Fibroblast of skin of right biceps (primary cell): ENCODE measurements at places on chromosomes 6 and 20.

DNA sequence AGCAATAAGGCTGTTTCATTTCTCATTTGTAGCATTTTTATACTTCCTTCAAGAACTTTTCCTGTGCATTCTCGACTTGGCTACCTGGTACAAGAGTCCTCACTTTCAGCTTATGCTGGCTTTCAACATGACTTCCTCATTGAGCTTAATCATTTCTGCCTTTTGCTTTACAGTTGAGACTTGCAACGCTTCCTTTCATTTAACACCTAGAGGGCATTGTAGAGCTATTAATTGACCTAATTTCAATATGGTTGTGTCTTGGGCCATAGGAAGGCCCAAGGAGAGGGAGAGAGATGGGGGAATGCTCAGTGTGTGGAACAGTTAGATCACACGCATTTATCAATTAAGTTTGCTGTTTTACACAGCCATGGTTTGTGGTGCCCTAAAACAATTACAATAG, 37.2 kb downstream of the SLC22A2 start:
- no peak for DNase-seq

GRCh38 chr6:7960848-7961247, 50.3 kb upstream of the TXNDC5 start:
- no peak for DNase-seq

DNA sequence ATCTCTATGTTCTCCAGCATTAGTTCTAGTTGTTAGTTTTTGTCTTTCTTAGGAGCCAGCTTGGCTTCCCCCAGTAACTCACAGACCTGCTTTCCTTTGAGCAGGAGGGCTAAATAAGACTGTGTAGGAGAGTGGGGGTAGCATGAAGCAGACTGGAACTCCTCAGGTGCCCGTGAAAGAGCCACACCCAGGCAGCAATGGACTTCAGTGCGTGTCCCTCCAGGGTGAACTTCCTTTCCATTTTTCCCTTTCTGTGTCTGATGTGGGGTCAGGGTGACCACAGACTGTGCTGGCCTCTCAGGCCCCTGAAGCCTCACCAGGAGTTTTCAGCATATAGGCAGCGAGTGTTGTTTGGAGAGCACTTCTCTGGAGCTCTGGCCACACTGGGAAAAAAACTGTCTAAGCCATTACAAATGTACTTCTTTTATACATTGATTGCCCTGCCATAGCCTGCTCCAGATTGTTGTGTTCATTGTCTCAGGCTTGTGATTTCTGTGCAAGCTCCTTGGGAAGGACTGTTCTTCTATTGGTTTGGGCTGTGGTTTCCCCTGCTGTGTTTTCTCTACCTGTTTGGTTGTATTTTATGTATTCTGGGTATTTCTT, 55.7 kb downstream of the SH3BGRL2 start:
- DNase-seq, result no peak

DNA sequence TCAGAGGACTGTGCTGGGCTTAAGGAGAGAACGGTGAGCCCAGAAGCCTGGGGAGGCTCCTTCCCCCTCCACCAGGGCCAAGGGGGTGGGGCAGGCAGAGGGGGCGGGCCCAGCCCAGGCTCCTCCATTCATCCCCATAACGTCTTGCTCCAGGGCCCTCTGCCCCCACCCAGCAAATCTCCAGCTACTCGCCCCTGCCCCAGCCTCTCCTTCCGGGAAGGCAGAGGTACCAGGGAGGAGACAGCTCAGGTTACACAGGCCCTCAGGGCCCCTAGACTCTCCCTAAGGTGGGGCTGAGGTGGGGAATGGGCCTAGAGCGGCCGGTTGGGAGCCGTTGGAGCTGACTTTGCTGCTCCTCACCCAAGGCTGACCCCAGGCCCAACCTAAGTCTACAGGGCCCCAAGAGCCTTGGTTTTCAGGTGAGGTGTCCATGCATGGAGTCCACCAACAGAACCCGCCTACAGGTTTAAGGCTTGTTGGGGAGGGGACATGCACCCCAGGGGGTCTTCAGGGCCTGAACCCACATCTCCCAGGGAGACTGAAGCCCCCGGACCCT, 1.2 kb downstream of the LAMA5 start:
- DNase-seq, result no peak

DNA sequence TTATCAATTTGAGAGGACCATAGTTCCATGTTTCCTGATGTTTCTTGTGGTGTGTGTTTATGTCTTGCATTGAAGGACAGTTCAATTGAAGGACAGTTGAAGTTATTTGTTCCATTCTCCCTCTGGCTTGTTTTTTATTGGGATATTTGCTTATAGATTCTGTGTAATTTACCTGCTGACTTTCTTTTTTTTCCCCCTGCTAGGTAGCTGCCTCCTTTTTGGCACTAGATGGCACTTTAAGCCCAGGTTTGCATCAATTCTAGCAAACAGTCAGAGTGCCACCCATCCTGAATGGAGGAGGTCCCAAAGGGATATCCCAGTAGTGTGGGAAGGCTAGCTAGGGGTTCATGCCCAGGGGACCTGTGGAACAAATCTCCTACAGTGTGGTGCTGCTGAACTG, 78.1 kb downstream of the CFAP61 start:
- no peak for DNase-seq

GRCh38 chr6:73577676-73578075, 56.8 kb upstream of the EEF1A1 start:
- no peak for DNase-seq

- DNase-seq, result peak; percentile 40
Observed at GRCh38 chr6:18997375-18997826, 610.3 kb downstream of the RNF144B start.

DNA sequence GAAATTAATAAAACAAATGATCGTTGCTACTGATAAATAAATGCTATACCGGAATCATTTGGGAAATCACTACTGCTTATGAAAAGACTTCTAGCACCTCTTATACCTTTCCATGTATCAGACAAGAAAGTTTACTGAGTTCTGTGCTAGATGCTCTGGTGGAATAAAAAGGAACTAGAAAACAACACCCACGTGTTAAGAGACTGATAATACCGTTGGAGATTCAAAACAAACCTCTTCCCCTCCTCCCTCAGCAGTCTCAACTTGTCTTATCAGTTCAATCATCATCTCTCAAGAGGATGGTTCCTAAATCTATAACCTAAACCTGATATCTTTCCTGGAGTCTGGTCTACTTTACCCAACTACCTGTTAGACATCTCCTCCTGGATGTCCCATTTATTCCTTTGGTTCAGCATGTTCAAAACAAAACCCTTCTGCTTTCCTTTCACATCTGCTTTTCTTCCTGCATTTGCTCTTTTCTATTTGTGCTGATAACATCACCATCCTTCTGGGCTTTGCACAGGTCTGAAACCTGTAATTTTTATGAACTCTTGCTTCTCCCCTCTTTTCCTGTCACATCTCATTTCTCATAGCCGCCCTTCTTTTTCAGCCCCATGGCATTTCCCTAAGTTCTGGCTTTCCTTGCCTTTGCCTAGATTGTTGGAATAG, 122.2 kb downstream of the COL19A1 start:
- no peak for DNase-seq

GRCh38 chr6:69305456-69305855, 491.4 kb downstream of the LMBRD1 start:
- DNase-seq, result no peak

- peak; percentile 87 for DNase-seq
Observed at GRCh38 chr6:118712969-118713368, 61.6 kb upstream of the CEP85L start.

GRCh38 chr6:61203966-61204496, 1082.0 kb downstream of the KHDRBS2 start:
- DNase-seq, result no peak

DNA sequence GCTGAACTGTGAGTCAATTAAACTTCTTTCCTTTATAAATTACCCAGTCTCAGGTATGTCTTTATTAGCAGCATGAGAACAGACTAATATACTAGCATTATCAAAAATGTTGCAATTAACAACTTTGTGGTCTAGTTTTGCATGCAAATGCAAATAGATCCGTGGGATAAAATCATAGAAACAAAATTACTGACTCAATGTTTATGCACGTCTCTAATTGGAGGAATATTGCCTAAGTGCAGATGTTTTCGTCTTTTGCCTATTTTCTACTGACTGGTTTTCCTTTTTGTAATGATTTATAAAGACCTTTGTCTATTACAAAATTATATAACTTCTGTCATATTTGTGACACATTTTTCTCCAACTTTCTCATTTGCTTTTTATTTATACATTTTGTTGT, 51.9 kb downstream of the SYNE1 start:
- DNase-seq, result no peak

GRCh38 chr20:44023515-44024371, 109.1 kb downstream of the TOX2 start:
- no peak for DNase-seq

- peak; percentile 39 for DNase-seq
Observed at GRCh38 chr6:100463630-100464161, 1.0 kb downstream of the SIM1 start.

- DNase-seq, result peak; percentile 12
Observed at GRCh38 chr6:133965817-133966360, 12.9 kb downstream of the TBPL1 start.

GRCh38 chr20:59082981-59083380, 40.4 kb upstream of the PRELID3B start:
- DNase-seq, result peak; percentile 56

- no peak for DNase-seq
Observed at GRCh38 chr6:131683479-131683878, 17.7 kb downstream of the OR2A4 start.

DNA sequence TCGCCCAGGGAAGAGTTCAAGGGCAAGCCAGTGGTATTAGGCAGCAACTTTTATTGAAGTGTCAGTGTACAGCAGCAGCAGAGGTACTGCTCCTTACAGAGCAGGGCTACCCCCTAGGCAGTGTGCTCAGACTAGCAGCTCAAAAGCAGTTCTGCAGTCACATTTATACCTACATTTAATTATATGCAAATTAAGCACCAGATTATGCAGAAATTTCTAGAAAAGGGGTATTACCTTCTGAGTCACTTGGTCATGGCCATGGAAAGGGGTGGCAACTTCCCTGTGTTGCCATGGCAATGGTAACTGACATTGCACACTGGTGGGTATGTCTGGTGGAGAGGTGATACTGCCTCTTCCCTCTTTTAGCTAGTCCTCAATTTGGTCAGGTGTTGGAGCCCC, 2.1 kb upstream of the ZKSCAN4 start:
- no peak for DNase-seq

DNA sequence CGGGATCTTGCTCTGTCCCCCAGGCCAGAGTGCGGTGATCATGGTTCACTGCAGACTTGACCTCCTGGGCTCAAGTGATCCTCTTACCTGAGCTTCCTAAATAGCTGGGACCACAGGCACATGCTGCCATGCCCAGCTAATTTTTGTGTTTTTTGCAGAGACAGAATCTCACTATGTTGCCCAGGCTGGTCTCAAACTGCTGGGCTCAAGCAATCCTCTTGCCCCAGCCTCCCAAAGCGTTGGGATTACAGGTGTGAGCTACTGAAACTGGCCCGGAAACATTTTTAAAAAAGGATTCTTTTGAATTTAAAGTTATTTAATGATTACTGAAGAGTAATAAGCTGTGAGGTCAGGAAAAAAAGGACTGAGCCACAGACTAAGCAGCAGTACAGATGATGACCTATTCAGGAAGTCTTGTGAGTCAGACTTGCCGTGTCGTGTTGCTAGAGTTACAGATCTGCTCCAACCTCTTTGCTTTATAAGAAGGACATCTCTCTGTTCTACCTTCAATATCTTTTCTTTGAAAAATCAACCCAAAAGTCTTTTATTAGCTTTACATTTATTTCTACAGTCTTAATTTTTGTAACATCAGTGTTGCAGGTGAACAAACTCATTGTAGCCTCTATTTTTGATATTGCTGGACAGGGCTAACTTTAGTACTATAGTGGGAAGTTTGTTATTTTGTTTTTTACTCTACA, 108.7 kb downstream of the NCOA3 start:
- peak; percentile 81 for DNase-seq

GRCh38 chr6:117028256-117028655, 151.2 kb downstream of the RFX6 start:
- no peak for DNase-seq

DNA sequence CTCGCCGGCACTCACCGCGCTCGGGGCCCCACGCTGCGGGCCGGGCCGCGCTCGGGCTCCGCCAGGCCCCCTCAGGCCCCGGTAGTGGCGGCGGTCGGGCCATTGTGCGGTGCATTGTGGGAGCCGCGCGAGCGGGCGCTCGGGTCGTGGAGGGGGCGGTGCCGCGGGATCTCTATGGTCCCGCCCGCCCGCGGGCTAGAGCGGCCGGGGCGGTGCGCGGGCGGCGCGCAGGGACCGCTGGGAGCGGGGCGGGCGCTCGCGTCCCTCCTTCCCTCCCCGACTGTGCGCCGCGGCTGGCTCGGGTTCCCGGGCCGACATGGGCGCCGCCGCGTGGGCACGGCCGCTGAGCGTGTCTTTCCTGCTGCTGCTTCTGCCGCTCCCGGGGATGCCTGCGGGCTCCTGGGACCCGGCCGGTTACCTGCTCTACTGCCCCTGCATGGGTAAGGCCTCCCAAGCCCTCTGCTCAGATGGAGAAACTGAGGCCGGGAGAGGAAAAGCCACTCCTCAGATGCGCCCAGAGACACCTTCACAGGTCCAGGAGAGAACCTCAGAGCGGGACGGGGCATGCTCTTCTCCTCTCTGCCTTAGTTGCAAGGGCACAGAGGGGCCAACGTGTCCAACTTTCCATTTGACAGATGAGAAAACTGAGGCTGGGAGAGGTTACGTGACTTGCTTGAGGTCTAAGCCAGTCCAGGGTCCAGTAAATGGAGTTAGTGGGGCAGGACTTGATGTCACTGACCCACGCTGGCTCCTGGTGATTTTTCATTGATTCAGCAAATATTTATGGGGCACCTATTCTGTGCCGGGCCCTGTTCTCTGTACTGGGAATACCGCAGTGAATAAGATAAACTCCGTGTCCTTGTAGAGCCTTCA, at the start of the genes PLAGL2 and POFUT1:
Gene PLAGL2 (minus strand): TSS at position 118 of the 873 bp plus-strand sequence. CDS start 5,565 bp downstream, outside the sequence.
Gene POFUT1 (plus strand): TSS at position 255 of the 873 bp plus-strand sequence. CDS start 62 bp downstream, at position 317.
- DNase-seq, result peak; percentile 90

GRCh38 chr6:132971676-132972075, 157.3 kb downstream of the RPS12 start:
- no peak for DNase-seq

DNA sequence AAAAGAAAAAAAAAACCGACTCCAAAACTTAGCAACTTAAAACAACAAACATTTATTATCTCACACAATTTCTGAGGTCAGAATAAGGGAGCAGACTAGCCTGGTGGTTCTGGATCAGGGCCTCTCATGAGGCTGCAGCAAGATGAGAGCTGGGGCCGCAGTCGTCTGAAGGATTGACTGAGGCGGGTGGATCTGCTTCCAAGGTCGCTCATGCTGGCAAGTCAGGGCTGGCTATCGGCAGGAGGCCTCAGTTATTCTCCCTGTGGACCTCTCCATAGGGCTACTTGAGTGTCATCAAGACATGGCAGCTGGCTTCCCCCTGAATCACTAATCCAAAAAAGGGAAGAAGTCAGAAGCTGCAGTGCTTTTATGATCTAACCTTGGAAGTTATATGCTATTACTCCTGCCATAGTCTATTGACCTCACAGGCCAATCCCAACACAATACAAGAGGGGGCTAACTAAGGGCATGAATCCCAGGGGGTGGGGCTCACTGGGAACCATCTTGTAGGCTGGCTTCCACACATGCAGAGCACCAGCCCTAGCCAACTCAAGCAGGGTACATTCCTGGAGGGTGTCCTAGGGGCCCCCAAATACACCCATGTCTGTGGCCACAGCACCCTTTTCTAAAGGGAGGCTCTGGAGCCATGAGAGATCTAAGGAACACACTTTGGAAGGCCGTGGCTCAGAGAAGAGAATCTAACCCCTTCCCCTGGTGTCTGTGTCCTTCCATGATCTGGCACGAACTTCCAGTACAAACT, 11.3 kb downstream of the EBF4 start:
- DNase-seq, result no peak
